ENCODE measurements at places on chromosomes 7 and 10. TPM values are rescaled to one million over a fixed set of nuclear protein-coding genes. Genes with fewer than 3 reads are reported as not detected.

Gene METTL27
- polyA plus RNA-seq = 4.6 TPM

GRCh38 chr10:11093771-11094736, 76.4 kb downstream of the CELF2 start:
- H3K27me3 ChIP-seq = no peaks in the 10 kb centered on the region
- H3K36me3 ChIP-seq = no peaks in the 10 kb centered on the region
- H3K27ac ChIP-seq = no peak overlapping the region
- H3K4me1 ChIP-seq = peaks cover 28% of the 10 kb centered on the region

Gene SLC16A9
- 3.5 TPM for polyA plus RNA-seq

DNA sequence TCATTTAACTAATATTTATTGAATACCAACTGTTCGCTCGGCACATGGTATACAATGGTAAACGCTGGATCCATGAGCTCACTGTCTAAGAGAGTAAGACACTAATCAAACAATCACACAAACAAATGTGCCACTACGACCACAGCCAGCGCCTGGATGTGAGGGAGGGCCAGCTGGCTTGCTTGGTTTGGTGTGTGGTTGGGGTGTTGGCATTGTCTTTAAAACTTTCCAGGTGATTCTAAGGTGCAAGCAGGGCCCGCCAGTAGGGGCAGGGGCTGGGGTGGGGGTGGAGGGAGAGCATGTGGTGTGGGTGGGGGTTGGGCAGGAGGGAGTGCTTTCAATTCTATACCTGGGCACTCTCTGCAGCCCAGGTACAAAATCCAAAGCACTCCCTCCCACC, 31.6 kb downstream of the ADRA2A start:
- DNase-seq = no peak
- no peak overlapping the region for H3K27ac ChIP-seq
- H3K27me3 ChIP-seq = no peaks in the 10 kb centered on the region
- H3K36me3 ChIP-seq = no peaks in the 10 kb centered on the region
- no peaks in the 10 kb centered on the region for H3K4me1 ChIP-seq

GRCh38 chr10:114110174-114110972, 63.6 kb downstream of the CCDC186 start:
- no peak overlapping the region for H3K27ac ChIP-seq
- H3K4me1 ChIP-seq = no peaks in the 10 kb centered on the region
- H3K36me3 ChIP-seq = no peaks in the 10 kb centered on the region
- no peak for DNase-seq
- peaks cover 5% of the 10 kb centered on the region for H3K27me3 ChIP-seq
- no peak overlapping the region for H3K4me3 ChIP-seq

Gene TRIL
- 2.0 TPM for polyA plus RNA-seq

Gene NRG3
- polyA plus RNA-seq = 0.85 TPM

DNA sequence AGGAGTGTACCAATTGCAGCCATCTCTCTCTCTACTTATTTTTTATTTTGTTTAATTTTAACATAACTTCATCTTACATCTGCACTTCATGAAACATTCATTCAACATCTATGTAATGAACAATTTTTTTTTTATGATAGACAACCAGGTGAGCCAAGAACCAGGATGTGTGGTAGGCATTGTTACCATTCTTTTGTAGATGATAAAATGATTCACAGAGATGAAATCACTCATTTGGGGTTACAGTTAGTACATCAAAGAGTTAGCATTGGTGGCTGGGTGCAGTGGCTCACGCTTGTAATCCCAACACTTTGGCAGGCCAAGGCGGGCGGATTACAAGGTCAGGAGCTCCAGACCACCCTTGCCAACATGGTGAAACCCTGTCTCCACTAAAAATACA, 127.8 kb downstream of the HDAC9 start:
- H3K27me3 ChIP-seq = no peaks in the 10 kb centered on the region
- H3K4me1 ChIP-seq = no peaks in the 10 kb centered on the region
- H3K36me3 ChIP-seq = peaks cover 19% of the 10 kb centered on the region
- no peak for DNase-seq
- no peak overlapping the region for H3K27ac ChIP-seq
- H3K4me3 ChIP-seq = no peak overlapping the region

DNA sequence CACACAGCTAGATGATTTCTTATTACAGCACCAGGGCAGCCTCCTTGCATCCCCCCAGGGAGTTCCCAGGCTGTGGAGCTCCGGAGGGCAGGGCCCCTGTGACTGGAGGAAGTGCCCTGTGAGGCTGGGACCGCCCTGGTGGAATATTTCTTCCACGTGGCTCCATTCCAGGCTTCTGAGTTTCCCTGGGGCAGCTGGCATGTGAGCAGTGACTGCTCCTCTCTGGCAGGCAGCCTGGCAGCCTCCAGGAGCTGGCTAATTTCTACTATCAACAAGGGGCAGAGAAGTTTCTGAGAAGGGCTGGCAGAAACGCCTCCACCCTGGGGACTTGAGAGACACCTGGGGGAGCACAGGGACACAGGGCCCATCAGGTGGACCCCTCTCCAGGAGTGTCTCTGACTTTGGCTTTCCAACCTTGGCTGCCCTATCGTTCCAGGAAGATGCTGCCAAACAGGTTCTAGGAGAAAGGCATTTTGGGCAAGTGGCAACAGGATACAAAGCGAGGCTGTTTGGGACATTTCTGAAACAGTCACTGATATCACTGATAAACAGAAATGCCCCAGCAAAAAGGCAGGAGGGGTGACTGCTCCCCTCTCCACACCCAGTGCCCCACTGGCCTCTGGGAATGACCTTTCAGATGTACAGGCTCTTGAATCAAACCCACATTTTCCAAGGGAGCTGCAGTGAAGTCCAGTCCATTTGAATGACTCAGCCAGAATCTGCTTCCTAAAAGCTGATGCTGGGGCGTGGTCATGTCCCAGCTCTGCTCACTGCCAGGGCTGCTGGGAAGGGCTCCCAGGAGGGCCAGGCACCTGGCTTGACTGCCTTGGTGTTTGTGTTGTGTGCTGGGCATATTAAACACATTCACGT, 16.1 kb downstream of the MYOF start:
- no peaks in the 10 kb centered on the region for H3K36me3 ChIP-seq
- no peaks in the 10 kb centered on the region for H3K4me1 ChIP-seq
- H3K27ac ChIP-seq = peak overlapping the region; percentile 16
- peak; percentile 85 for DNase-seq
- no peak overlapping the region for H3K4me3 ChIP-seq
- no peaks in the 10 kb centered on the region for H3K27me3 ChIP-seq

GRCh38 chr7:82449910-82450309, 6.3 kb upstream of the CACNA2D1 start:
- H3K27me3 ChIP-seq = peaks cover 6% of the 10 kb centered on the region
- no peak overlapping the region for H3K4me3 ChIP-seq
- H3K27ac ChIP-seq = no peak overlapping the region
- H3K4me1 ChIP-seq = no peaks in the 10 kb centered on the region

GRCh38 chr7:135753616-135754413, 5.2 kb upstream of the FAM180A start:
- H3K4me3 ChIP-seq = no peak overlapping the region
- H3K27me3 ChIP-seq = no peaks in the 10 kb centered on the region
- H3K4me1 ChIP-seq = peaks cover 6% of the 10 kb centered on the region
- DNase-seq = no peak

- no peak overlapping the region for H3K4me3 ChIP-seq
- H3K4me1 ChIP-seq = no peaks in the 10 kb centered on the region
- DNase-seq = no peak
These were observed 139.4 kb downstream of the GNAT3 start for GRCh38 chr7:80372415-80372814.

- DNase-seq = no peak
- H3K4me1 ChIP-seq = no peaks in the 10 kb centered on the region
- H3K36me3 ChIP-seq = no peaks in the 10 kb centered on the region
These were observed 121.1 kb downstream of the MALRD1 start for GRCh38 chr10:19169684-19170083.

DNA sequence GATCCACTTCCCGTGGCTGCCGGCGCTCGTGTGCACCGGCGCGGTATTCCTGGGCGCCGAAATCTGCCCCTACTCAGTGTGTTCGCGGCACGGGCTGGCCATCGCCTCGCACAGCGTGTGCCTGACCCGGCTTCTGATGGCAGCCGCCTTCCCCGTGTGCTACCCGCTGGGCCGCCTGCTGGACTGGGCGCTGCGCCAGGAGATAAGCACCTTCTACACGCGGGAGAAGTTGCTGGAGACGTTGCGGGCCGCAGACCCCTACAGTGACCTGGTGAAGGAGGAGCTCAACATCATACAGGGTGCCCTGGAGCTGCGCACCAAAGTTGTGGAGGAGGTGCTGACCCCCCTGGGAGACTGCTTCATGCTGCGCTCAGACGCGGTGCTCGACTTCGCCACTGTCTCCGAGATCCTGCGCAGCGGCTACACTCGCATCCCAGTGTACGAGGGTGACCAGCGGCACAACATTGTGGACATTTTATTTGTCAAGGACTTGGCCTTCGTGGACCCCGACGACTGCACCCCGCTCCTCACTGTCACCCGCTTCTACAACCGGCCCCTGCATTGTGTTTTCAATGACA, 1.3 kb downstream of the CNNM1 start:
- H3K36me3 ChIP-seq = no peaks in the 10 kb centered on the region
- no peaks in the 10 kb centered on the region for H3K4me1 ChIP-seq
- peaks cover 63% of the 10 kb centered on the region for H3K27me3 ChIP-seq
- no peak overlapping the region for H3K27ac ChIP-seq

DNA sequence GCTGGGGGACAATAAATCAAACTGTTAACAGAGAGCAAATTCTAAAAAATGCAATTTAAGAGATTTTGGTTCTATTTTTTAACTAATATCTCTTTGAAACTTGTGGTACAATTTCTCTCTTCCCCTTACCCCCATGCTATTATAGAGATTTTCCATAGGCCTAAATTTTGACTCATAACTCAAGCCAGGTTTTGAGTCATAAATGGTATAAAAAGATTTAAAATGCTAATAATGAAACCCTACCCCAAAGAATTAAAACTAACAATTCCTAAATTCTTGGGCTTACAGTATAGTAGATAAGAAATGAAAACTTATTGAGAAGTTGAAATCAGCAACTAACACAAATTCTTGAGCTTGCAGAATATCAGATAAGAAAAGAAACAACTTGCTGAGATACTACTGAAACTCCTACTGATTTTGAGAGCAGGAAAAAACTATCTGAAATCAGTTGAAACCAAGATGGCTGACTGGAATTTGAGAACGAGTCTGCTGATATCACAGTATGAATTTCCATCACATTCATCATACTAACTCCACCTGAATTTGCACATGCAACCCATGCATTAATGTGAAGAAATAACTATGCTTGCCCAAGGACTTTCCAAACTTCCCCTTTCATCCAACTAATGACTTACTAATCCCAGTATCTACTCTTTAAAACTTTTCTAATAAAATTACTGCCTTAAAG, 36.3 kb downstream of the POT1 start:
- H3K4me3 ChIP-seq = no peak overlapping the region
- no peak for DNase-seq
- no peaks in the 10 kb centered on the region for H3K27me3 ChIP-seq
- no peak overlapping the region for H3K27ac ChIP-seq

GRCh38 chr10:114508376-114508775, 104.1 kb upstream of the AFAP1L2 start:
- H3K36me3 ChIP-seq = no peaks in the 10 kb centered on the region
- no peak for DNase-seq
- H3K4me1 ChIP-seq = peaks cover 29% of the 10 kb centered on the region
- H3K4me3 ChIP-seq = no peak overlapping the region
- H3K27me3 ChIP-seq = no peaks in the 10 kb centered on the region
- no peak overlapping the region for H3K27ac ChIP-seq
